SW 1271 (cell line): ENCODE measurements at places on chromosomes 4 and X.

- no peak for DNase-seq
These were observed 28.0 kb downstream of the RIPPLY1 start for GRCh38 chrX:106875151-106875550.

DNA sequence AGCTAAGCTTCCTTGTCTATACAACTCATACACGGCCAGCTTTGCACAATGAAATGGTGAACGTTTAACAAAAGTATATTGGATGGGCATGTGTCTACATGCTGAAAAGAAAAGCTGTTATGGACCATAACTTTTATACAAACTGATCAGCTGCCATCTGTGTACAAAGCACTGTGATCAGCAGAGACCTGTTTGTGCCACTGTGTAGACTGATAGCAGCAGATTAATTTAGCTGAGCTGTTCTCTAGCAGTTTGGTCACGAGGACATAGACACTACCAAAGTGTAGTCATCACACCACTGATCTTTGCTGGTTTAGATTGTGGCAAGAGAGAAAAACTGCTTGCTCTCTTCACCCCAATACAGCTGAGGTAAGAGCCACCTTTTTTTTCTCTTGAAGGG lies 124.5 kb downstream of the RAPGEF2 start:
- DNase-seq, result no peak

GRCh38 chr4:6469898-6470501 lies 2.4 kb downstream of the PPP2R2C start:
- no peak for DNase-seq

GRCh38 chr4:55742655-55743202 lies 76.9 kb upstream of the EXOC1L start:
- DNase-seq, result no peak

GRCh38 chrX:13078739-13079444 lies 34.5 kb upstream of the FAM9C start:
- DNase-seq, result no peak

DNA sequence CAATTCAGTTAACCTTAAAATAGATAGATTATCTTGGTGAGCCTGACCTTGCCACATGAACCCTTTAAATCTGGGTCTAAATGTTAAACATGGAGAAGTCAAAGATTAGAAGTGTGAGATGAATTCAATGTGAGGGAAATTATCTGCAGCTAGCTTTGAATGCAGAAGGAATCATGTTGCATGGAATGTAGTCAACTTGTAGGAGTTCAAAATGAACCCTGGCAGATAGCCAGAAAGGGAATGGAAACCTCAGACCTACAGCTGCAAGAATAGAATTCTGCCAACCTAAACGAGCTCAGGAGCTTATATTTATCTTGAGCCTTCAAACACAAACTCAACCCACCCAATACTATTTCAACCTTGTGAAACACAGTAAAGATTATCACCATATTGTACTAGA lies 632.5 kb downstream of the KCTD8 start:
- DNase-seq, result no peak

- no peak for DNase-seq
These were observed 52.4 kb downstream of the MID2 start for GRCh38 chrX:107878106-107878505.

GRCh38 chrX:15749642-15750610 lies 11.9 kb downstream of the CA5B start:
- DNase-seq, result no peak

DNA sequence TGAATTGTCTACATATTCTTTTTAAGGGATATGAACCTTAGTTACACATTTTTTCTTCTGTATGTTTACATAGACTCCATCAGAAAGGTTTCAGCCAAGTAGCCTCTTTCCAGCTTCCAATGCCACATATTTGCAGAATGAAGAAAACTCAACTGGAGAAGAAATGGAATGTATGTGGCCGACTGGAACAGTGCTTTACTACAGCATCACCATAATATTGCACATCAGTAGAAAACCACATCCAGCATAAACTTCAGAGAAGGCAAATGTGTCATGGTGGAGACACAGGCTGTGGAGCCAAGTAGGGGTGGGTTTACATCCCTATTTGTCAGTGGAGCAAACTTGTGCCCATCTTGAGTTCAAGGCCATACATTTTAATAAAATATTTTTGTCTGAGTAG lies 204.8 kb upstream of the LDB2 start:
- no peak for DNase-seq

GRCh38 chrX:100085846-100086245 lies 324.2 kb downstream of the PCDH19 start:
- no peak for DNase-seq

DNA sequence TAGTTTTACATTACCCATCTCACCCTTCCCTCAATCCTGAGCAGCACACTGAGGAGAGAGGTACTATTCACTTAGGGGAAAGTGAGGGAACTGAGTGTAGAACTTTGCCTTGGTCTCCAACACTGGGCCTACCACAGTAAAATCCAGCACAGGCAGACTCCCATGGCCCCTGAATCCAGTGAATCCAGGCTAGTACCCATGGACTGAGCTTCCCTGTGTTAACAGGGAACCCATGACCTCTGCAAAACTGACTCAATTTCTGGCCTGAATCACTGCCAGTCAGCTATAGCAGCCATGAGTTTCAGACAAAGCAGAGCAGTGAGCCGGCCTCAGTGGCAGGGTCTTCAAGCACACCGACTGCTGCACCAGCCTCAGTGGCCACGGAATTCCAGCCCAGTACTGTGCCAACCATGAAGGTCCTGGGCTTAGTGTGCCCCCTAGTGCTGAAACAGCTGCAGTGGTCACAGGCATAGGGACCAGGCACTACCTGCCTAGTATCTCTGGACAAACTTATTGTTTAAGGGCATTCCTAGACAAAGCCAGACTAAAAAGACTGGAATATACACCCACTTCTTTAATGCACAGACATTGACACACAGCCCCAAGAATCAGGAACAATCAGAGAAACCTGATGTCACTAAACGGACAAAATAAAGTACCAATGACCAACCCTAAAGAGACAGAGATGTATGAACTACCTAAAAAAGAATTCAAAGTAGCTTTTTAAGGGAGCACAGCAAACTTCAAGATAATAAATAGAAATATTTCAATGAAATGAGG lies 127.4 kb upstream of the RPL34 start:
- no peak for DNase-seq

DNA sequence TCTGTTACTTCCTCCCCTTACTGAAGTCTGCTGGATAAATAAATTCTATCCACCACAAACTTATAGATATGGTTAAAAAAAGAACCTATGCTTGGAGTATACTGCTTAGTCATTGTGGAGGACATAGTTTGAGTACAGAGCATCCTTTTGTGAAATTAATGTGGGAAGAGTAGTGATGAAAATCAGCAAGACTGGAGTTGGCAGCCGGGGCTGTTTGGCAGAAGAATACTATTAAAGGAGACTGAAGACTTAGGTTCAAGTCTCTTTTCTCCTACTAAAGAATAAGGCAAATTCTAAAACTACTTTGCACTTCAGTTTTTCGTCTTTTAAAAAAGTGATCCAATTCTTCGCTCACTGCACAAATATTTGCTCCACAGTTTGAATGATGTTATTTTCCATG lies 326.6 kb upstream of the ATOH1 start:
- DNase-seq, result no peak

- no peak for DNase-seq
These were observed 64.5 kb downstream of the TEC start for GRCh38 chr4:48205107-48205506.

- DNase-seq, result no peak
These were observed 42.8 kb upstream of the KLHL34 start for GRCh38 chrX:21700967-21701366.

GRCh38 chrX:29281078-29281742 lies 694.0 kb downstream of the IL1RAPL1 start:
- no peak for DNase-seq

- no peak for DNase-seq
These were observed 100.8 kb upstream of the TENM3 start for GRCh38 chr4:182142176-182143085.

- no peak for DNase-seq
These were observed 102.5 kb downstream of the SH3RF1 start for GRCh38 chr4:169167957-169168858.

- DNase-seq, result no peak
These were observed 117.3 kb downstream of the FAT4 start for GRCh38 chr4:125432078-125432477.

- DNase-seq, result no peak
These were observed 30.6 kb downstream of the MAN2B2 start for GRCh38 chr4:6605605-6606004.

GRCh38 chrX:130754353-130754752 lies 148.7 kb downstream of the ENOX2 start:
- DNase-seq, result no peak

DNA sequence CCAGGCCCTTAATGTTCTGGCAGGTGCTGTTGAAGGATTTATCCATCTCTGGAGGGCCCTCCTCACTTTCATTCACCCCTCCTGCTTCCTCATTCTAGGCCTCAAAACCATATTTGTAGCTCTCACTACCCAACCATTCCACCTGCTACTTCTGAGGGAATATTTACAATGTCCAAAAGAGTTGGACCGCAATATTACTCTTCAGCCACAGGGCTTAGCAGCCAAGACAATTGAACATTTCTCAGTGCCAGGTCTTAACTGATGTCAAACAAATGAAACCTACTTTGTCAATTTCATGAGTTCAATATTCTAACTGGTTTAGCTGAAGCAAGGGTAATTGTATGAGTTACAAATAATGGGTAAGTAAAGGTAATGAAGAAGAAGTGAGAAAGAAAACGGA lies 113.2 kb downstream of the ENOX2 start:
- DNase-seq, result no peak

- no peak for DNase-seq
These were observed 48.5 kb downstream of the TSPAN5 start for GRCh38 chr4:98609934-98610333.

DNA sequence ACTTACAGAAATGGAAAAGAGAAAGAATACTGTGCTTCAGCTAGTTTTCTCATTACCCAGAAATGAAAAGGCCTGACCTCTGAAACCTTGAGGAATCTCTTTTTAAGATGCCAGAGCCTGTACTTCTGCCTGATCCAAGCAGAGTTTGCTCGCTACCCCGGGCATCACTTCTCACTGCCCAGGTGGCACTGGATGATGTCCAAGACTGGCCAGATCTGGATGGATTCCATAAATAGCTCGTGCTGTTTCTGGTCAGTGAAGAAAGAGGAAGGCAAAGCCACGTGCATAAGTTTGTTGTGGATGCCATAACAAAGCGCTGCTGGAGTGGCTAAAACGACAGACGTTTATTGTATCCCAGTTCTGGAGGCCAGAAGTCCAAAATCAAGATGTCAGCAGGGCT lies 133.5 kb downstream of the TBL1X start:
- DNase-seq, result no peak
